Natural killer cell treated with Interleukin-12 subunit alpha and Interleukin-12 subunit beta and Interleukin-15 and Interleukin-18, amount 100 ng/mL, for 72 hours (primary cell): ENCODE measurements at places on chromosomes 7 and 10. TPM values are rescaled to one million over a fixed set of nuclear protein-coding genes. Genes with fewer than 3 reads are reported as not detected.

DNA sequence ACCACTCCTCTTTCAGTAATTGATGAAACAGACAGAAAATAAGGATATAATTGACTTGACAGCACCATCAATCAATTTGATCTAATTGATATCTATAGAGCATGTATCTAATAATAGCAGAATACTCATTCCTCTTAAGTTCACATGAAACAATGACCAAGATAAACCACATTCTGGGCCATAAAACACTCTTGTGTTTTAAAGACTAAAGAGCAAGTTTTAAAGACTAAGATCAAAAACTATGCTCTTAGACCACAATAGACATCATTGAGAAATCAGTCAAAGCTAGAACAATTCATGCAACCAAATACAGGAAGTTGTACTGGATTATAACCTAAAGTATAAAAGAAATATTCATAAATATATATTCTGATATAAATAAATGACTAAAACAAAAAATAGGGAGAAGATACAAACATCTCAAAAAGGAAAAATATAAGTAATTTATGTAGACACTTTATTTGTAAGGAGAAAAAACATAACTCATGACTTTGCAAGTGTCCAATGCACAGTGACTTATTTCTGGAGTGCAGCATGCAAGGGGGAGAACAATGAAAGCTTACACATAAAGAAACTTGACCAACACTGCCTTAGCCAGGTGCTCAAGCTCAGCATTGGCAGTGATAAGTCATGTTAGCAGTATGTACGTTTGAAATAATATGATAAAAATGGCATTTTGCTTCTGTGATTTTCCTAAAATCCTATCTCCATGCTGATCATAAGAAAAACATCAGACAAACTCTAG lies 312.7 kb upstream of the IGFBP3 start:
- no peak for DNase-seq
- no peaks in the 10 kb centered on the region for H3K4me1 ChIP-seq
- peaks cover 5% of the 10 kb centered on the region for H3K36me3 ChIP-seq

GRCh38 chr7:46059308-46060020 lies 138.4 kb upstream of the IGFBP3 start:
- H3K4me3 ChIP-seq = no peak overlapping the region
- H3K27ac ChIP-seq = no peak overlapping the region
- no peaks in the 10 kb centered on the region for H3K36me3 ChIP-seq
- no peak for DNase-seq
- no peaks in the 10 kb centered on the region for H3K27me3 ChIP-seq
- H3K4me1 ChIP-seq = no peaks in the 10 kb centered on the region

DNA sequence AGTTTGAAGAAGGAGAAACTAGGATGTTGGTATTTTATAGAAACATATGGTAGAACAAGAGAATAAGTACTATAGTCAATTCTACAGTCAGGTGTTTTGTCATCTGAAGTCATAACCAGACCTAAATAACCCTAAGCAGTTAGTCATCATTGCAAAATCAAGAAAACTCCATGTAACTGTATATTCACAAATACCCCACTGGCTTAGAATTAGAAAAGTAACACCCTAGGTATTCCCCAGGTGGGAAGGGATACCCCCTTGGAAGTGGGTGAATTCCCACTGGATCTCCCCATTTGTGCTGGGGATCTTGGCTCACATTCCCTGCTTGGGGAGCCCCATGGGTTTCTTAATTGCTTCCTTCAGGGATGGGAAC lies 45.9 kb upstream of the ITGB8 start:
- peak overlapping the region; percentile 99 for H3K27ac ChIP-seq
- H3K4me1 ChIP-seq = peaks cover 6% of the 10 kb centered on the region
- H3K36me3 ChIP-seq = peaks cover 4% of the 10 kb centered on the region
- H3K27me3 ChIP-seq = no peaks in the 10 kb centered on the region
- no peak for DNase-seq
- peak overlapping the region; percentile 89 for H3K4me3 ChIP-seq

DNA sequence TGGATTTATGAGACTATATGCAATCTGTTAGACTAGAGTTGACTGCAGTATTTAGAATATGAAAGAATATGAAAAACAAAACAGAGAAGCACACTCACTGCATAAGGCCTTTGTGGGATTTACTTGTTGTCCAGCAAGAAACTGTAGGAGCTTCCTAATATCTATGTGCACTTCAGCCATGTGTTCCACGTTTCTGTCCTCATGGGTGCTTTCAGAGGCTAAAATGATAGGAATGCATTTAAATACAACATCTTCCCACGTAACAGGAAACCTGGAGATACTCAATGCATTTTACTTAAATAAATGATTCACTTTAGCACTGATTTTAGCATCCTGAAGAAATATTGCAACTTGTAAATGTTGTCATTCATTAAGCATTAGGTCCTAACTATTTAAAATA lies 11.7 kb downstream of the HUS1 start:
- H3K27me3 ChIP-seq = no peaks in the 10 kb centered on the region
- H3K36me3 ChIP-seq = peaks cover 50% of the 10 kb centered on the region
- H3K4me1 ChIP-seq = peaks cover 31% of the 10 kb centered on the region
- no peak for DNase-seq

GRCh38 chr7:125661677-125662076 lies 732.1 kb upstream of the POT1 start:
- no peak overlapping the region for H3K4me3 ChIP-seq
- no peaks in the 10 kb centered on the region for H3K27me3 ChIP-seq
- H3K27ac ChIP-seq = no peak overlapping the region
- no peaks in the 10 kb centered on the region for H3K4me1 ChIP-seq

GRCh38 chr10:110764378-110764777 lies 107.3 kb upstream of the PDCD4 start:
- H3K36me3 ChIP-seq = no peaks in the 10 kb centered on the region
- peaks cover 17% of the 10 kb centered on the region for H3K27me3 ChIP-seq
- no peak for DNase-seq

GRCh38 chr7:53110425-53110824 lies 75.0 kb downstream of the POM121L12 start:
- peaks cover under 1% of the 10 kb centered on the region for H3K36me3 ChIP-seq
- no peaks in the 10 kb centered on the region for H3K4me1 ChIP-seq
- H3K27ac ChIP-seq = no peak overlapping the region
- no peaks in the 10 kb centered on the region for H3K27me3 ChIP-seq

DNA sequence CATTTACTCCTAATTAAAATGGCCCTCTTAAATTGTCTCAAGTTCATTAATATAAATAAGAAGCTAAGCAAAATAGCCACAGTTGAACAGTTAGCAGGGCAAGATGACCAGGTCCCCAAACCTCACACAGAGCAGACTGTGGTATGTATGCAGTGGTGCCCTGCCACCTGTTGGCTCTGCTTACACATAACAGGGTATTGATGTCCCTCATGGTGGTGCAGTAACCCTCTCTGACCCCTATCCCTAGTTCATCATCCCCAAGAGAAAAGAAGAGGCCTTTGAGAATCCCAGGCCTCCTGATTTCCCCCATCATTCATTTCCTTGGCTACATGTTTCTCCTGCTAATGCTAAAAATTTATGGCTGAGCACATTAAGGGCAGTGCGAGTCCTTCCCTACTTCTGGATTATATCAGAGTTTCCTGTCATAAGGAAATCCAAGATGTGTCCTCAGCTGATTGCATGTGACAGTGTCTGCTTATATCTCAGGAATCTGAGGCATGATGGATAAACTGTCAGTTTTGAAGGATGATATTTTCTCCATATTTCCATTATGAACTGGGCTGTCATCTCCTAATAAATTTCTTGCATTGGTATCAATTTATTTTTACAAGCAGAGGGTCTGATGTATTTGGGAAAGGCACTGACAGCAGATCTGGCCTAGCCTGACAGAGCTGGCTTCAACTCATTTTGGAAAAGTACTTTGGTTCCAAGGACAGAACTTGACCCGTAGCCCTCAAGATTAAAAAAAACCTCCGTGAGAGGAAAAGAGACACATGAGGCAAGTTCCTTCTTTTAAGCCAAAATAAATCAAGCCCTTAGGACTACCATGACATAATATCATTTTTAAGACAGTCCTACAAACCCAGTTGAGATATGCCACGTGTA lies 880.6 kb downstream of the LRMDA start:
- H3K4me1 ChIP-seq = no peaks in the 10 kb centered on the region
- no peak overlapping the region for H3K27ac ChIP-seq
- no peak for DNase-seq
- H3K4me3 ChIP-seq = no peak overlapping the region
- peaks cover 3% of the 10 kb centered on the region for H3K27me3 ChIP-seq
- no peaks in the 10 kb centered on the region for H3K36me3 ChIP-seq

GRCh38 chr10:114900658-114901057 lies 37.3 kb upstream of the TRUB1 start:
- H3K36me3 ChIP-seq = no peaks in the 10 kb centered on the region
- DNase-seq = no peak
- H3K4me1 ChIP-seq = no peaks in the 10 kb centered on the region
- H3K27me3 ChIP-seq = peaks cover 20% of the 10 kb centered on the region
- H3K27ac ChIP-seq = no peak overlapping the region
- H3K4me3 ChIP-seq = no peak overlapping the region

DNA sequence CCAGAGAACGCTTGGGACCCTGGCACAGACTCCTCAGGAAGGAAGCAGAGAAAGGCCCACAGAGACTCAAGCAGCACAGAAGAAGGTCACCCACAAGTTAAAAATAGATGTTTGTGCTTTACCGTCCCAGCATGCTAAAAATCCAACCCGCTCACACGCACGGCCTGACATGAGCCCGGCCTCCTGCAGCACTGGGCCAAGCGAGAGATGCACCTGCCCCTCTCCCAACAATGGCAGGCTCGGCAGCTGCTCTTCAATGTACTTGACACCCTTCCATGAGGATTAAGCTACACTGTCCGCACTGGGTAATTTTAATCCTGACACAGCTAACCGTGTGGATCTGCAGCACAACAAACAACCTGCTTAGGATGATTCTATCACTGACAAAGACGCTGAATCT lies 9.3 kb downstream of the DIP2C start:
- peaks cover 11% of the 10 kb centered on the region for H3K4me1 ChIP-seq
- H3K27ac ChIP-seq = no peak overlapping the region
- H3K4me3 ChIP-seq = no peak overlapping the region
- H3K36me3 ChIP-seq = no peaks in the 10 kb centered on the region

GRCh38 chr10:110226543-110226925 lies 19.1 kb downstream of the MXI1 start:
- peaks cover 25% of the 10 kb centered on the region for H3K4me1 ChIP-seq
- DNase-seq = peak; percentile 87
- H3K27me3 ChIP-seq = peaks cover 18% of the 10 kb centered on the region
- H3K36me3 ChIP-seq = no peaks in the 10 kb centered on the region
- peak overlapping the region; percentile 76 for H3K27ac ChIP-seq

- no peak for DNase-seq
- H3K27ac ChIP-seq = peak overlapping the region; percentile 91
- no peaks in the 10 kb centered on the region for H3K4me1 ChIP-seq
Observed at GRCh38 chr10:29829776-29830175, 195.0 kb upstream of the SVIL start.

DNA sequence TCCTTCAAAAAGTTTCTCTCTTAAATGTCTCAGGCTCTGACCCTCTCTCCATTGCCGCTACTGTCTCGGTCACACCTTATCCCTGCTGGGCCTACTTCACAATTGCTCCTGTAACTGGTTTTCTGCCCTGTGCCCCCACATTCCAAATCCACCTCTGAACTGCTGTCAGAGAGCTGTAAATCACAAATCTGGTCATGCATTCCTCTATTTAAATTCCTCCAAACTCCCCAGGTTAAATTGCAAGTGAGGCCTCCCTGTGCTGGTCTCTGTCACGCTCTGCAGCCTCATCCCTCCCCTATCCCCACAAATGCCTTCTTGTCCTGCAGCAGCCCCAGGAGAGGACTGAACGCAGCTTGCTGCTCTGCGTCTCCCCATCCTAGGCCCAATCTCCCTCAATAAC lies 40.4 kb upstream of the CDCA7L start:
- H3K27me3 ChIP-seq = peaks cover 11% of the 10 kb centered on the region
- H3K4me3 ChIP-seq = no peak overlapping the region
- no peaks in the 10 kb centered on the region for H3K36me3 ChIP-seq
- no peak overlapping the region for H3K27ac ChIP-seq
- no peak for DNase-seq

- H3K4me3 ChIP-seq = no peak overlapping the region
- H3K27ac ChIP-seq = no peak overlapping the region
- DNase-seq = no peak
- H3K36me3 ChIP-seq = no peaks in the 10 kb centered on the region
- no peaks in the 10 kb centered on the region for H3K4me1 ChIP-seq
- H3K27me3 ChIP-seq = peaks cover 7% of the 10 kb centered on the region
Observed at GRCh38 chr10:84634636-84635035, 306.2 kb downstream of the CCSER2 start.

DNA sequence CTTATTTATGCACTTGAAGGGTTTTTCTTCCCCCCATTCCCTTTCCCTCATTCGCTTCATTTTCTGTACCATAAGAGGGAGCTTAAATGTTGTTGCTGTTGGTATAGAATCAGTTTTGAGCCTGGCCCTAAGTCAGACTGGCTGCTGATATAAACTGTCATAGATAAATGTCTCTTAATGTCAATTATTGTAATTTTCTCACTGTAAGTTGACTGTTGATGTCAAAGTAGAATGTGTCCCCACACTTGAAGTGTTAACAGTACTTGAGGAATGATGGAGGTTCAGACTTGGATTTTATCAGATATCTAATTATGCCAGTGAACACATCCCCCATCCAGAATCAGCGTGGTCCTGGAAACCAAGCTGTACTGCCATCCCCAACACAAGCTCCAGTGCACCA lies 87.8 kb downstream of the PRR15 start:
- no peaks in the 10 kb centered on the region for H3K4me1 ChIP-seq
- no peak for DNase-seq
- no peaks in the 10 kb centered on the region for H3K27me3 ChIP-seq
- no peak overlapping the region for H3K27ac ChIP-seq

DNA sequence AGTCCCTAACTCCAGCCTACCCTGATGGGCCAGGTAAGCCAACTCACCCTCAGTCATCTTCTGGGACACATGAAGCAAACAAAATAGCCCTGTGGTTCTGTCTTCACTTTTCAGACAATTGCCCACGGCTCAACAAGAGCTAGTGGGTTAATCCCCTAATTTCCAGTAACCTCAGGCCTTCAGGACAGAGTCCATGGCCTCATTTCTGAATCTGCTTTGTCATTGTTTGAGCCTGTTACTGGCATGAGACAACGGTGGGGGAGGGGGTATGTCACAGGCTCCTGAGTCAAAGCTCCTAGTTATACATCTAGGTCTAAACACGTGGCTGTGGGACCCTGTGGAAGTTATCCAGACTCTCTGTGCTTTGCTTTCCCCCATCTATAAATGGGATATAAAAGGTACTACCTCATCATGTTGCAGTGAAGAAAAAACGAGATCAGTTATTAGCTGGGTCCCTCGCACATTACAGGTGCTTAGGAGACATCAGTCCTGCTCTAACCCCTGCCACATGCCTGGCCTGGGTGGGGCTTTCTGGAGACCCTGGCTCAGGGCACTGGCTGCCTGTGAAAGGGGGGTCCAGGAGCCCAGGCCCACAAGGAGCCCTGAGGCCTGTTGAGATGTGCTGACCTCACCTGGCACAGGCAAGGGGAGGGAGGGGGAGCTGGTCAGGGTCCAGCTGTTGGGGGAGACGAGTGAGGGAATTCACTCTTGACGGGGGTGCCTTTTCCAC lies 16.5 kb downstream of the MAT1A start:
- no peak for DNase-seq
- H3K4me1 ChIP-seq = no peaks in the 10 kb centered on the region
- no peak overlapping the region for H3K4me3 ChIP-seq

HYAL4 gene
- not detected for total RNA-seq

TUBAL3 gene
- total RNA-seq = 0.19 TPM

OR2F2 gene
- not detected for total RNA-seq

CLCN1 gene
- total RNA-seq = 0.10 TPM

TLL2 gene
- total RNA-seq = 0.57 TPM

PTCD1 gene
- total RNA-seq = 15.3 TPM

GBX1 gene
- total RNA-seq = not detected
